ENCODE measurements at places on chromosomes 16 and 17.

DNA sequence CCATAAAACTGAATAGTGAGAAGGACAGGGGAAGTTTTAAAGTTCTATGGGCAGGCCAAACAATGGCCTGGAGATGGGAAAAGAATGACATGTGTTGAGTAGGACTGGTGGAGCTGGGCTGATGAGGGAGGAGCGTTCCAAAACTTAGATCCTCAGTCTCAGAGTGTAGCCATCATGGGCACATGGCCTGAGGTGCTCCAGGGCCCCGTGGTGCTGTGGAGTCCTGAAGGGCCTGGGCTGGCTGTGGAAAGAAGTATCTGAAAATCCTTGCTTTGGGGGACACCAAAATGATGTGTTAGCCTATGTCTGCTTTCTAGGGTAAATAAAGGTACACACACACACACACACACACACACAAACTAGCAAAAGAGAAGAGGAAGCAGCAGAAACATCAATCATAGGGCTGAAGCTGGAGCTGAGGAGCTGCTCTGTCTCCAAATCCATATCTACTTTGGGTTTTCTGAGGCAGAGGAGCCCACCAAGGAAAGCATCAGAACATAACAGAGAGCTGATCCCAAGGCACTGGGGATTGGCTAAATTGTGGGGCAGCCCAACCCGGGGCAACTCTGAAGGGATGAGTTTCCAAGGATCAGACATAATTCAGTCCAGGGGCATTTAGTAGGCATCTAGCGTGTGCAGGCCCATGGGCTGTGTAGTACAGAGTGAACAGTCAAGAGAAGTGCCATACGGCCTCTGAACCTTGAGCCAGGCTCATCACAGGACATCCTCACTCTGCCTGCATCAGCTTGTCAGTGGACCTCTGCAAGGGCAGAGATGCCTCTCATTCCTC is 85.2 kb downstream of the C16orf78 start:
- no peak for DNase-seq

DNA sequence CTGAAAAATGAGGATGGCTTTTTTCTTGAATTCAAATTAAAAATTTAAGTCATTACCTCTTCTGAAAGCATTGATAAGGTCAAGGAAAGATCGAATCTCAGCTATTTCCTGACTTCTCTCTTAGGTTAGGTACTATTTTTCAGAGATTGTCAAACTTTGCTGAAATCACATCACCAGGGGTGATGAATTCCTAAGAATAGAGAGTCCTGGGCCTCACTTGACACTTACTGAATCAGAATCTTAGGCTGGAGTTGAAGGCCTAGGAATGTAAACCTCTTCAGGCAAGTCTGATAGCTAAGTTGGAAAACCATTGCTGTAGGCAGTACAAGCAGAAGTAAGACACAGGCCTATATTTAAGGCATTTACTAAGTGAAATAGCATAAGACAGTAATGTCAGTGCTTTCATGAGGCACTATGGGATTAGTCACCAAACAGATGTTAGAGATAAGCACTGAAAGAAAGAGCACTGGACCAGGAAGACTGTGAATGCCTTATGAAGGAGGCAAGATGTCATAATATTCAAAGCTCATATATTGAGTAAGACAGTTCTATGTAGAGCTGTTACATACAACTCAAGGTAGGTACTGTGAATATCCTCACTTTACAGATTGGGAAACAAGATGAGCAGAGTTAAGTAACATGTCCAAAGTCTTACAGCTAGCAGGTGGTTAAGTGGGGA is 21.5 kb downstream of the DCAF7 start:
- peak; percentile 57 for DNase-seq

DNA sequence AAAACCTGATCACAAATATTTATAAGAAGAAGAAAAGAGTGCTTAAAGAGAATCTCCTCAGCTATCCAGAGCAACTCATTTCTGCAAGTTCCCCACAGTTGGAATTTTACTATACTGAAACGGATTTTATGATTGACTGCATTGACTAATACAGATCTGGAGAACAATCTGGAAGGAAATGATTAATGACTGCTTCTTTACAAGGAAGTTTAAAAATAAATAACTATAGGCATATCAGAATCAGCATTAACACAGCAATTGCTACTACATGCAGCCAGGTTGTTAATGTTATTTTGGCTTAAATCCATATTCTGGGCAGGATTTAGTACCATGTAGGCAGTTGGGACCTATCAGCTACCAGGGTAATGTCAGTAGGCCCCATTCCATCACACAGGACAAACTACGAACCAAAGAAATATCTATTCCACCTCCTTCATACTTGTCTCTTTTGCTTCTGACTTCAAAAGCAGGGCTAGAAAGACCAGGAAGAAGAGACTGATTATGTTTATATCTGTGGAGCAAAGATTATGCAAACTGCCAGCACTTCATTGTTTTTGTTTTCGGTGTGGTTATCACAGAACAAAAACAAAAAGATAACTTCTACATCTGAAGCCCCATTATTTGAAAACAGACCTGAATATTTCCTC is 3.9 kb downstream of the SKAP1 start:
- DNase-seq = no peak

DNA sequence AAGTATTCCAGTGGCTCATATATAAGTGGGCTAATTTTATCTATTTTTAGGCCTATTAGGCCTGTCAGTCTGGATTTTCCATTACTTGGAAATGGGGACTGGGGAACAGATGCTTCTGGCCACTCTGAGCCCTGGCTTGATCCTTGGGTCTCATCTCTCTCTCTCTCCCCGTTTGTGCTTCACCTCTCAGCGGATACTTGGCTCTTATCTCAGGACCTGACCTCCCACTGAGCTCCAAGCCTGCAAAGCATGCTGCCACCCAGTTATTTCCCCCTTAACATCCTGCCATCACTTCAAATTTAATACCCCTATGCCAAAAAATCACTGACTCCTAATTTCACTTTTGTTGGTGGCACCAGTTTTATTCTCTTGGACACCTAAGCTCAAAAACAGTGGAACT is 4.2 kb downstream of the ZNF843 start:
- no peak for DNase-seq

DNA sequence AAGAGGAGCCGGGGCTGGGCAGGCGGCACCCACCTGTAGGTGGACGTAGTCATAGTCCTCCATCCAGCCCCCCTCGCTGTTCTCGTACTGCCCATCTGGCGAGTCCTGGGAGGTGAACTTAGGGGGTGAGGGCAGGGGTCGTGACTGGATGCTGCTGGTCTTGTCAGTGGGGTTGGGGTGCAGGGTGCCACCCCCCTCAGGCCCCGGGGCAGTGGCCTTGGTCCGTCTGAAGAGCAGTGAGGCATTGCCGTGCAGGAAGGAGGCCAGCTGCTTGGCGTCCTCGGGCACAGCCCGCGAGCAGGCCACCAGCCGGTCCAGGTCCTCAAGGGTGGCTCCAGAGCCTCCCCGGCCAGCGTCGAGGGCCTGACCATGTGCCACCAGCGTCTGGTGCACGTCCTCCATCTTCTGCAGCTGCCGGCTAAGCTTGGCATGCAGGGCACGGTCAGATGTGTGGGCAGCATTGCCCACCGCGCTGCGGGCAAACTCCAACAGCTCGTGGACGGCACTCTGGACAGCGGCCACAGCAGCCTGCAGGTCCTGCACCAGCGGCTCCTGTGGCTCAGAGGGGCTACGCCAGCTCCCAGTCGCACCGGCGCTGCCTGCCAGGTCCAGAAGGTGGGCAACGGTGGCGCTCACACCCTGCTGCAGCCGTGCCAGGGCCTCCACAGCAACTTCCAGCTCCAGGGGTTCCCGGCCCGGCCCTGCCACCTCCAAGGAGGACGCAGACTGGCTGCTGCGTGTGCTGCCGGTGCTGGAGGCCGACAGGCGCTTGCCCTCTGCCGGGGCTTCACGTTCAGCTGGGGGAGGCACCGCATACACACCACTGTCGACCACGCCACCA is 16.3 kb downstream of the CTRB1 start:
- DNase-seq = no peak

- DNase-seq = no peak
Observed at GRCh38 chr17:59186850-59187249, 23.0 kb upstream of the SMG8 start.

- no peak for DNase-seq
Observed at GRCh38 chr17:79608624-79608959, 2.3 kb downstream of the RBFOX3 start.

DNA sequence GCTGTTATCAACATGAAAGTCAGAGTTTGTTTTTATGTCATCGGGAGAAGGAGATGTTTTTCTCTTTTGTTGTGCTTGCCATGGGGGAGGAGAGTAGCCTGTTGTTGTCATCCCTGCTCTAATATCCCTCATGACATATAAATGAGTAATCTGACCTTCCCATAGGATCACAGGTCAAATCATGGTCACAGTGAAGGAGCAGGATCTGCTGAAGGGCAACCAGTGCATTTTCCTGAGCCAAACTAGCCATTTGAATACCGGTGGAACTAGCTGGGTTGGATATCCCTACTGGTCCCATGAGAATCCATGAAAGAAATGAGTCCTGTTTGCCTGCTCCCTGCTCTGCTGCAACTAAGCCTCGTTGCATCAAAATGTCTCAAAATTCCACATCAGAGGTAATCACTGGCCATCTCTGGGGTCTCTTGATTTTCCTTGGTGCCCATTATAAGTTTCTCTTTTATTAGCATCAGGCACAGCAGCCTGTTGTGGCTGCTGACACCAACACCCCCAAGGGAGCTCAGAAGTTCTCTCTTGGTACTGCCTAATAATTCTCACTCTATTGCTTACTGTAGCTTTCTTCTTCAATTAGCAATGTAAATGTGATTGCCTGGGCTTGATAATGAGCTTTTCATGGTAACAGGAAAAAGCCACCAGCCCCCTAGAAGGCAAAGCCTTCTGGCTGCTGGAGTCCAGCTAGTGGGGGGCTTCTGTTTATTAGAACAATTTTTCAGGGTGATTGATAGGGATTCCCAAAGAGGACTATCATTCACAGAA is 211.4 kb upstream of the ERCC4 start:
- DNase-seq = no peak

- no peak for DNase-seq
Observed at GRCh38 chr17:43528319-43528987, 17.7 kb downstream of the ETV4 start.

- no peak for DNase-seq
Observed at GRCh38 chr16:23279721-23280153, 22.4 kb upstream of the SCNN1B start.

- DNase-seq = no peak
Observed at GRCh38 chr16:31334934-31335333, 20.0 kb upstream of the ITGAX start.

GRCh38 chr16:85483424-85483823 is 129.7 kb upstream of the GSE1 start:
- DNase-seq = no peak

GRCh38 chr16:67961551-67961957 is 6.9 kb downstream of the SLC12A4 start:
- no peak for DNase-seq

DNA sequence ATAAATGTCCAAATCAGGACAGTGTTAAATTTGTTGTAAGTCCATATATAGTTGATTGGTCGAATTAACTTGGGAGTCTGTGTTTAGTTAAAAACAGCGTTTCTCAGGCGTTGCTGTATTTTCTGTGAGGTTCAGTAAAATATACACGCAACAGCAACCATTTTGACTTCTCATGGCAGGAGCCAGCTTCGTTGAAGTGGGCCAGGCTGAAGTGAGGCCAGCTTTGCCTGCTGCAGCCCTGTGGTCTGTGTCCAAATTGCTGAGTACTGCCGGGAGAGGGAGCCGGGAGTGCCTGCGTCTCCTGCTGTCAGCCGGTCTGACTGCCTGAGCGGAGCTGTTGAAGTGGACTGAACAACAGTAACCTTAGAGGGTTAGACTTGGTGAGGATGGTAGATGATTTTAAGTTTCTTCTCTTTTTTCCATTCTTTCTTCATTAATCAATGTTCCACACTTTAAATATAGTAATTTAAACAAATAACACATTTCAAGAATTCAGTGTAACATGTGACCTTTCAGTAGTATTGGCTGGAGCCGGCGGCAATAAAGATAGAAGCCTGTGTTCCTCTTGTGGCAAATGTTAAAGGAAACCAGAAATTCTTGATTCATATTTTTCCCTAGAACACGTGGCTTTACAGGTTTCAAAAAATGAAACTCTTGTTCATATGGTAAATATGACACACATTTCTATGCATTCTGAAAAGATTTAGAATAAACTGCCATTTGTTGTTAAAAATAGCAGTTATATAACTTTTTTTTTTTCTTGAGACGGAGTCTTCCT is 37.0 kb upstream of the ZNF750 start:
- no peak for DNase-seq

DNA sequence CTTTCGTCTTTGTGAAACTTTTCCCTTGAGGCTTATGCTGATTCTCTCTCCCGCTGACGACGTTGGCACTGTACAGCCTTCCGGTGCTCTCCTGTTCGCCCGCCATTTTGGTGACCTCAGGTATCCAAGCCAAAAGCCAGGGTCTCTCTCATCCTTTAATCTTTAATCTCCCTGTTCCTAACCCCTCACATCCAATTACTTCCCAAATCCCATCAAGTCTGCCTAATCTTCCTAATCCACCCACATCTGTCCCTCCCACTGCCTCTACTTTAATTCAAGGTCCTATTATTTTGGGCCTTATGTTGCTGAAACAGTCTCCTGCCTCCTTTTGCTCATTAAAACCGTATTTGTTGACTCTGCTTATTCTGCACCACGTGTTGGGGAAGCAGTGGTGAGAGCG is 7.3 kb downstream of the WRAP53 start:
- no peak for DNase-seq

All from GM04503 (cell line).